ENCODE measurements at places on chromosomes 7 and 10. TPM values are rescaled to one million over a fixed set of nuclear protein-coding genes. Genes with fewer than 3 reads are reported as not detected.

DNA sequence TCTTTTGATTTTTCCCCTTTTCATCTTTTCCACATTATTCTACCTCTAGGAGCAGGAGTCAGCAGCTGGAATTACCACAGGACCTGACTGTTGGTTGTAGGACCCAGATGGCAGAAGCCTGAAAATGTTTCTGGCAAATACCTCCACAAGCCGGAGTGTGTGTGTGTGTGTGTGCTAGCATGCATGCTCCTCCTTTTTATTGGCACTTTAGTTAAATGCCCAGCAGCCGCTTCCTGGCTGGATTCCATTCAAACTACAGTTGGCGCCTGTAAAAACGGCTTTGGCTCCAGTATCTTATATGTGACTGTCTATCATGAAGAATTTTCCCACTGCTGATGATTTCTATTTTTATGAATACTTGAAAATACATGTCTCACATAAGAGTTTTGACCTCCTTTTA is 319.7 kb upstream of the SP4 start:
- no peaks in the 10 kb centered on the region for H3K4me1 ChIP-seq
- no peak overlapping the region for H3K4me3 ChIP-seq
- H3K27me3 ChIP-seq = no peaks in the 10 kb centered on the region
- no peak for DNase-seq

- H3K4me3 ChIP-seq = no peak overlapping the region
- no peak for DNase-seq
- H3K27ac ChIP-seq = no peak overlapping the region
- no peaks in the 10 kb centered on the region for H3K27me3 ChIP-seq
Measured at GRCh38 chr7:33698041-33698440, 207.3 kb upstream of the BMPER start.

DNA sequence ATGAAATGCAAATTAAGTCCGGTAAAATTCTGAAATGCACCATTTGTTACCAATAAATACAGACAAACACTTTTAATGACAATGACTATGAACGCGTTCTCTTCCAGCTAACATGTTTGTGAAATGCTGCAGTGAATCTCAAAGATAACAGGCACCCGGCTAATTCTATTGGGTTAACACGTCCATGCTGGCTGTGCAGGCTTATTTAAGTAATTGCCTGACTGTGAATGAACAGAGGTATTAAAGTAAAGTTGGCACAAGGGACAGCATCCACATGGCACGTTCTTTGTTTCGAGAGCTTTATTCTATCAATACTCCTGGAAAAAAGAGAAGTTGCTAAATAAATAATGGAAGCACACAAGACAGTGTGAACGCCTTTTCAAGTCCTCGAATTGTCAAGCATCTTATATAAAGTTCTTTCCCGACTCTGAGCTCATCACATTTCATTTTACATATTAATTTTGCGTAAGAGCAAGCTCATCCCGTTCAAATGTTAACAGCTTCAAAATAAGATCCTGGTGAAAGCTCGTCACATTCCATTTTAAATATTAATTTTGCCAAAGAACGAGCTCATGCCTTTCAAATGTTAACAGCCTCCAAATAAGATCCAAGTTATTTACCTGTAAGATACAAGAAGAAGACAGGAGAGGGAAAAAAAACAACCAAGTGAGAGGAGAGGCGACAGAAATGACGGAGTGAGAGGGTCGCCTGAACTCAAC is 111.3 kb upstream of the RHEB start:
- H3K4me1 ChIP-seq = peaks cover 33% of the 10 kb centered on the region
- H3K36me3 ChIP-seq = no peaks in the 10 kb centered on the region
- no peak for DNase-seq
- peak overlapping the region; percentile 62 for H3K4me3 ChIP-seq
- H3K27me3 ChIP-seq = no peaks in the 10 kb centered on the region
- peak overlapping the region; percentile 97 for H3K27ac ChIP-seq

GRCh38 chr10:61899663-61899996 is 1.9 kb upstream of the ARID5B start:
- no peaks in the 10 kb centered on the region for H3K27me3 ChIP-seq
- H3K4me3 ChIP-seq = peak overlapping the region; percentile 76
- peak overlapping the region; percentile 98 for H3K27ac ChIP-seq
- no peak for DNase-seq
- no peaks in the 10 kb centered on the region for H3K36me3 ChIP-seq

DNA sequence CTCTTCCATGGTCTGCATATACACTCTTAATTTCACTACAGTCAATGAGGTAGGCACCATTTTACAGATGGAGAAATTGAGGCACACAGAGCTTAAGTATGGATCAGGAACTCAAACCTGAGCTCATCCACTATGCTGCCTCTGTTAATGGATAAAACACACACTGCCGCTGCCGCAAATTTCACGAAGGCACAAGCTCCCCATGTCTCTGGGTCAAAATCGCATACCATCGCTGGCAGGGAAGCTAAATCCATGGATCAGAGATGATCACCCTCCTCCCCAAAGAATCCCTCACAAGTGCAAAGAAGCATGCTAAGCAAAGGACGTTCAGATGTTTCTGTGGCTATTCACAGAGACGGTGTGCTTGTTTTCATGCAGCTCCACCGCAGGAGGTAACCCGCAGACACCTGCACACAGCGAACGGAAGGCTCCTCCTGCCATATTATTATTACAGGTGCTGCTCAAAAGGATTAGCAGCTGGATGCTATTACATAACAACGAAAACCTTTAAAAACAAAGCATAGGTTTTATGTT is 109.3 kb downstream of the UBE2H start:
- peaks cover 38% of the 10 kb centered on the region for H3K4me1 ChIP-seq
- H3K27ac ChIP-seq = peak overlapping the region; percentile 78
- H3K36me3 ChIP-seq = peaks cover 2% of the 10 kb centered on the region
- DNase-seq = no peak
- H3K4me3 ChIP-seq = no peak overlapping the region

DNA sequence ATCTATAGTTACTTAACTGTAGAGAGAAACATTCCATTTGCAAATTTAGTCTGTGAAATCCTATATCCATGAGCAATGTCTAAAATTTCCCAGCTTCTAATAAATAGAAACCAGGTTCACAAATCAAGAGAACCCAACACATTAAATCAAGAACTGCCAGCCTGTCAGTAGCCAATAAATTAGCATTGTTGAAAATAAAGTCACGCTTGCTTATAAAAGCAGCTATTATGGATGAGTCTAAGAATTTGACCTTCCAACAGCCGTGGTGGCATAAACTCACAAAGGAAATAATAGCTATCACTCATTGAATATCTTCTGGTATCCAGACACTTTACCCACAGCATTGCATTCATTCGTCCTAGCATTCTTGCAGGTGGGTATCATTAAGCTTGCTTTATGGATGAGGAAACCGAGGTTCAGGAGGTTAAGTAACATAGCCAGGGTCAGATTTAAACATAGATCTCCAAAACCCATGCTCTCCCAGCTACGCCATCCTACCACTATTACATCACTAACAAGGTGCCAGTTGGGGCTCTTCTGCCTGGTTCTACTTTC is 260.1 kb upstream of the YAE1 start:
- DNase-seq = no peak
- H3K27ac ChIP-seq = no peak overlapping the region
- no peaks in the 10 kb centered on the region for H3K4me1 ChIP-seq
- no peak overlapping the region for H3K4me3 ChIP-seq

DNA sequence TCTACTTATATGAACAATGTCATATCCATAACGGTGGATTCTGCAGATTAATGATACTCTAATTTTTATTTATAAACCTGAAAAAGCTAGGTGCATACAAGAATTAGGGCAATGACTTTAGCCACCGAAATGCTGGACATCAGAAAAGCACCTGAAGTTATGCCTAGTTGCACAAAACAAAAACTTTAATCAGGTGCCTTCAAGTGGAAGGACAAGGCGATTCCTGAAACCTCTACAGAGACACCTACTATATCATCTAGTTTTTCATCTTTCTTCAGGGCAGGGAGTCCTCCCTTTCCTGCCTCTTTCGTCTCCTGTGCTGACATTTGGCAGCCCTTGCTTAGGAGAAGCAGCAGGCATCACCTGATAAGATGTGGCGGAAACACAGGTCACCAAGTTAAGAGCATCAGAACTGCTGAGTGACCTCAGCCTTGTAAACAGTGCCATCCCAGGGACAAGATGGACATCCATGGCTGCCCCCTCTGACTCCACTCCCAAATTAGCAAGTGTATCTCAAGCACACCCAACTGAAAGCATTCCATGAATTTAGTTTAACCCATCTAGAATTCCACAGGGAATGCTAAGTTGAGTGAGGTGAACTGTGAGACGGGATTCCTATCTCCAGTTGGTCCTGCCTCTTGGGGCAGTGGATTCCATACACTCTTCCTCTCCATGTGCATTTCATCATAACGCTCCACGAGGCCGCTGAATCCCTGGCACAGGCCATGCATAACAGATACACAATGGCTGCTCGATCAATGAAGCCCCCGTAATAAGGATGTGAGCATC is 5.8 kb downstream of the ITPRIP start:
- H3K4me1 ChIP-seq = peaks cover 96% of the 10 kb centered on the region
- no peaks in the 10 kb centered on the region for H3K27me3 ChIP-seq
- no peaks in the 10 kb centered on the region for H3K36me3 ChIP-seq
- DNase-seq = peak; percentile 30
- H3K4me3 ChIP-seq = no peak overlapping the region

GRCh38 chr7:22469371-22470143 is 30.4 kb downstream of the STEAP1B start:
- no peaks in the 10 kb centered on the region for H3K36me3 ChIP-seq
- no peak overlapping the region for H3K4me3 ChIP-seq
- H3K27me3 ChIP-seq = no peaks in the 10 kb centered on the region
- no peak for DNase-seq

Gene FAM25A
- not detected for total RNA-seq

Gene VIM
- 1,842 TPM for total RNA-seq

All from spleen (tissue), 13 donors.